ENCODE measurements at places on chromosomes 6 and 20.
A peak's percentile ranks its signal among the peaks of the same experiment; 100 is the strongest.

DNA sequence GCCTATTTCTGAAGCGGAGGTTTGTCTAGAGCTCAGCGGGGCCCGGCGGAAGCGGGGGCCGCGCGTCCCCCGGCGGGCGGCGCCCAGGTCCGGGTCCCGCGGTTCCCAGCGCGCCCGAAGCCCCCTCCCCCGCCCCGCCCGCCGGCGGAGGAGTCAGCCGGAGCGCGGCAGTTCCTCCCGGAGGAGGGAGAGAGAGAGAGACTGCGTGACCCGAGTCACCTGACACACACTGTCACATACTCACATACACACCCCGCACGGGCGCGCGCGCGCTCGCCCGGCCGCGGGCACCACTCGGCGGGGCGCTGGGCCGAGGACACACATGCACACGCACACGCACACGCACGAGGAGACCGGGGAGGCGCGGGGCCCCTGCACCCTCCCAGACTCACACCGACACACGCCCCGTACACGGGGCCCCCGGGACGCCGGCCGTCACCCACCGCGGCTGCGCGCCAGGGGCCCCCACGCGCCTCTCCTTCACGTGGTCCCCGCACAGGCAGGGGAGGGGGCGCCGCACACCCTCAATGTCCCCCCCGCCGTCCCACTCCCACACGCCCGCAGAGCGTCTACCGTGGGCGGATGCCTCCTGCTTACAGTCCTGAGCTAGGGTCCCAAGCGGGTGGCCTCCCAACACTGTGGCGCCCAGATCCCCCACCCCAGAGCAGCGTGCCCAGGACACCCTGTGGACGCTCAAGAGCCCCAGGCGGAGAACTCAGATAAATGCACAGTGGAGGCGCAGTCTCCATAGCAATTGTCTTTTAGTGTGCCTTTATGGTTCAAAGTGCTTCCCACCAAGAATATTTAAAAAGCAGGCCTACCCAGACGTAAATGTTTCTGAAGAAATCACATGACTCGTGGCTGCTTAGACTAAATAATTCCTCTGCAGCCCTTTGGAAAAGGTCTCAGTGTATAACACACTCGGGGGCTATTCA, at the start of gene RRAGD:
Gene RRAGD, minus strand, starts transcription at position 203 of the 935 bp plus-strand sequence. CDS start 280 bp downstream, outside the sequence.
- peak; percentile 50 for DNase-seq

DNA sequence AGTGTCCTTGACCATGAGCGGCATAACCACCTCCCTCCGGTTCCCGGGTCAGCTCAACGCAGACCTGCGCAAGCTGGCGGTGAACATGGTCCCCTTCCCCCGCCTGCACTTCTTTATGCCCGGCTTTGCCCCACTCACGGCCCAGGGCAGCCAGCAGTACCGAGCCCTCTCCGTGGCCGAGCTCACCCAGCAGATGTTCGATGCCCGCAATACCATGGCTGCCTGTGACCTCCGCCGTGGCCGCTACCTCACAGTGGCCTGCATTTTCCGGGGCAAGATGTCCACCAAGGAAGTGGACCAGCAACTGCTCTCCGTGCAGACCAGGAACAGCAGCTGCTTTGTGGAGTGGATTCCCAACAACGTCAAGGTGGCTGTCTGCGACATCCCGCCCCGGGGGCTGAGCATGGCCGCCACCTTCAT, 4.9 kb downstream of the TUBB1 start:
- DNase-seq, result no peak

- DNase-seq, result no peak
Measured at GRCh38 chr20:64229507-64230061, 26.0 kb upstream of the PCMTD2 start.

DNA sequence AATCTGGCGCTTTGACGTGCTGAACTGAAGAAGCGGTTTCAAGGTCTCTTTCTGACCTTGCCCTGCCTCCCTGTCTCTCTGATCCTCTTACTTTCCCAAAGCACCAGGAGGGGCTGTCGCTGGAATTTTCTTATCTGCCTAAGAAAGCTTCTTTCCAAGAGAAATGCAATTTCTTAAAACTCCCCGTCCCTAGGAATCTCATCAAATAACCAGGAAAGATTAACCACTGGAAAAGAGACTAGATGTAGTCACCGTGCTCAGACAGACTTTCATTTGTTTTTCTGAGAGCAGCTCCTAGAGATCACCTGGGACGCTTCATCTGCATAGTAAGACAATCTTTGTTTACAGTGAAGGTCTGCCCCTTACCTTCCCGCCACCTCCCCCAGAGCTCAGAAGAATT, 38.6 kb downstream of the PDYN start:
- no peak for DNase-seq

DNA sequence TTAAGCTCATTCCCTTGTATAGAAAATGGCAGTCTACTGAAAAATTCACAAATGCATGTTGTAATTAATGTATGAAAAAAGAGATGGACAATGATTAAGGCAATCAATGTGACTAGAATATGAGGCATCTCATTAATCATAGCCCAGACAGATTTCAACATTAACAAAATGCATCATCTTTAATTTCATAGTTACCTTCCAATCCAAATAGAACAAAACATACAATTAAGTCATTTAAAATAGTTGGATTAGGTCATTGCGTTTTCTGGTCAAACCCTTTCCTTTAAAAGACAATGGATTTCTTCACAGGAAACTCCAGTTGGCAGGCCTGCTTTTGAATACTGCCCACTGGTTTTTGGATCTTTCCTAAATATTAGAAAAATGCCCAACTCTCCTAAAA, 203.9 kb downstream of the HAO1 start:
- DNase-seq, result no peak

DNA sequence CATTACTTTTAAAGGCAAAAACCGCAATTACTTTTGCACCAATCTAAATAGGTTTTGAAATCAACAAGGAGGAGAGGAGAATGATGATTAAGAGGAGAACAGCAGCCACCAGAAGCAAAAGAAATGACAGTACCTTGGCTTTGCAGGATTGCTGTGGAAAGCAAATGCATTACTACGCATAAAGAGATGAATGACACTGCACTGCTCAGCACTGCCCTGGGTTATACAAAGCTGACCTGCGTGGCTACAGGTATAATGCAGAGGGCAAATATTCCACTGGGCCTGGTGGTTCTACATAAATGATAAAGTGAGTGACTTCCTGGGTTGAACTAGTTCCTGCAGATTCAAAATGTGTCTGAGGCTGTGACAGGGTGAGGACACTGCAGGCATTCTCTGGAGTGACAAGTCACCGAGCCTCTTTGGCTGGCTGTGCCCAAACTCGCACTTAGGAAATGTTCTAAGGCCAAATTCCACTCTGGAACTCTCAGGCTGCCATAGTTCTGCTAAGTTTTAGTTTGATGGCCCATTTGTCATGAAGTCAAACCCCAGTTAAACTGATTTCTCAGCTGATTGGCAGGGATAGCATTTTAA, 78.6 kb downstream of the INSM1 start:
- DNase-seq, result no peak

DNA sequence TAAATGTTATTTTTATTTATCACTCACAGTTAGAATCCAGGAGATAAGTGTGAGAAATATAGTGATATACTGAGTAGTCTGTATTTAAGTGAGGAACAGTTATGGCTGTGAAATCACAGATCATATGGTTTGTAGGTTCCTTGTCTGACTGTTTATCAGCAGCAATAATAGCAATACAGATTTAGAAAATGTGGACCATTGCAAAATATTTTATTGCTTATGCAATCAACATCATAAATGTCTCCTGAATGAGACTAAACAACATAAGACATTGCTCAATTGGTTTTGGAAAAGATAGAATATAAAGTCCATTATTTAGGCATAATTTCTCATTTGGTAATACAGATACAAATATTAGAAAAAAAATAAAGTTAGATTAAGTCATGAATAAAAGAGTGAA, 43.7 kb downstream of the CCDC170 start:
- no peak for DNase-seq

GRCh38 chr6:130211691-130212090, 11.1 kb downstream of the SAMD3 start:
- no peak for DNase-seq

- DNase-seq, result no peak
Measured at GRCh38 chr6:106731144-106731842, 101.9 kb downstream of the QRSL1 start.

DNA sequence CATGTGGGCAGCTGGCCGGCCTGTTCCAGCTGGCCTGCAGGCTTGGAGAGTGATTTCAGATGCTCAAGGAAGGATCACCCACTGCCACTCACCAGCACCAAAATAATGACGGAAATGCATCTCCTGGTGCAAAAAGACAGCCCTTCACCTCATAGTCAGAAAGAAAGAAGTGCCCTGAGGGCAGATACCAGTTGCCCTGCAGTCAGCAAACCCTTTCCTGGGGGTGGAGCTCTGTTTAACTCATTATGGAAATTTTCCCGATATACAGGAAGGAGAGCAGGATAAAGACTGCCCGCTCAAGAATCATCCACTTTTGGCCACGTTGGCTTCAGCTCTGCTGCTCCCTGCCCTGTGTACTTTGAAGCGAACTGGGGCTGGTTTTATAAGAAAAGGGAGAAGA, 127.9 kb downstream of the GRM4 start:
- DNase-seq, result no peak

- no peak for DNase-seq
Measured at GRCh38 chr20:21360705-21361104, 36.6 kb downstream of the NKX2-4 start.

- no peak for DNase-seq
Measured at GRCh38 chr6:32298632-32299336, 72.9 kb downstream of the TSBP1 start.

GRCh38 chr6:19896693-19897010, 59.5 kb downstream of the ID4 start:
- DNase-seq, result no peak

- peak; percentile 95 for DNase-seq
Measured at GRCh38 chr6:109978174-109979032, at the start of gene GPR6. Gene GPR6, plus strand, starts transcription at chr6:109978311. Its CDS starts 802 bp downstream, at chr6:109979113.

GRCh38 chr6:15244620-15245360, 1.1 kb upstream of the JARID2 start:
- DNase-seq, result peak; percentile 66

- DNase-seq, result no peak
Measured at GRCh38 chr6:25735261-25735660, 19.3 kb upstream of the SLC17A4 start.

GRCh38 chr6:25278261-25278913, 787 bp upstream of the CARMIL1 start:
- DNase-seq, result no peak

DNA sequence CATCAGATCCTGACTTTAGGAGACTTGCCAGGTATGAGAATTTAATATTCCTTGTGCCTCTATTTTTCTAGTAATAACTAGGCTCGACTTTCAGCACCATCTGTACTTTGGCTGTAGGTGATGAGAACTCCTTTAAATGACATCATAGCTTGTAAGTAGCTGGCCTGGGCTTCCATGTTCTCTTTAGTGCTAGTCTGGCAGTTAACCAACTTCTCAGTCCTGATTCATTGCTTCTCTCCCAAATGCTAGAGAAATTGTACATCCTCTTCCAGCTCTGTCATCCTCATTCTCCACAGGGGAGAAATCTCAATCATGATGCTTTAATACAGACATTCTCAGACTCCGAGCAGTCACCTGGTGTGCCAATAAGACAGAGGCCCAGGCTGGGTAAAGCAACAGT, 143.5 kb upstream of the MOCS1 start:
- DNase-seq, result no peak

GRCh38 chr6:161446949-161447348, 173.1 kb upstream of the AGPAT4 start:
- no peak for DNase-seq

DNA sequence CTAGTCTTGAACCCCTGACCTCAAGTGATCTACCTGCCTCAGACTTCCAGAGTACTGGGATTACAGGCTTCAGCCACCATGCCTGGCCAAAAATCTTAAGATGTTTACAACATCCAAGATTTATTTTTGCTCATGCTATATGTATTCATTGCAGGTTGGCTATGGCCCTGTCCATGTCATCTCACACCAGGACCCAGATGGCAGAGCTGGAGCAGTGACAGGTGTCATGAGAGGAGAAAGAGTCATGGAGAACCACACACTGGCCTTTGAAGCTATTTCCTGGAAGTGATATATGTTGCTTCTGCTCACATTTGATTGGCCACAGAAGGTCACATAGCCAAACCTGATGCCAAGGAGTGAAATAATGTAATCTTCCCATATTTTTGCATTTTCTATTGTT, 13.8 kb upstream of the DDR1 start:
- no peak for DNase-seq

DNA sequence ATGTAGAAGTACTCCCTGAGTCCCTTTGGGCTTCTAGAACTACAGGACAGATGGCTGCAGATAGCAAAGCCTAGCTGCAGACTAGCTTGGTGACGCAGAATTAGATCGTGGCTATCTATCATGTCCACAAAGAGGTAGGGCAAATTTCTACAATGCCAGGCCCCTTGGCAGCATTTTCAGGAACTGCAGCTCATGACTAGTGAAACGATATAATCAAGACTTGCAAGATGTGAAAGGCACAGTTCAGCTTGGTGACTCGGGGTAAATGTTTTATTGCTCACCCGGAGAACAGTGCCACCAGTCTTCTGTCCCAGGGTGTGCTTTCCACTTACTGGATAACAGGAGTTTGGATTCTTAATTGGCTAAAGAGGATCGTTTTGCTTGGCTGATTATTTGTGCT, 108.7 kb upstream of the LY86 start:
- DNase-seq, result no peak

GRCh38 chr6:16998461-16998860, 103.4 kb upstream of the STMND1 start:
- DNase-seq, result no peak

DNA sequence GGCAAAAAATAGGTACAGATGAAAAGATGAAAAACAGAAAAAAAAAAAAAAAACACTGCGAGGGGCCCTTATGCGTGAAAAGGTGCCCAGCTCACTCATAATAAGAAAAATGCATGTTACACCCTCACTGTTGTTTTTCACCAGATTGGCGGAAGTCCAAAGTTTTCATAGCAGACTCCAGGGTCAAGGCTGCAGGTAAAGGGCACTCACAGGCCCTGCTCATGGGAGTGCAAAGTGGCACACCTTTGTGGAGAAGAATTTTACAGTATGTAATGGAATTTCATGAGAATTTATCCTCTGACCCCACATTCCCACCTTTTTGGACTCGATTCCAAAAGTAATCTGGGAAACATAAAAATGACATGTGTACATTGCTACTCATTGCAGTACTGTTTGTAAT, 108.2 kb downstream of the CDKAL1 start:
- no peak for DNase-seq

DNA sequence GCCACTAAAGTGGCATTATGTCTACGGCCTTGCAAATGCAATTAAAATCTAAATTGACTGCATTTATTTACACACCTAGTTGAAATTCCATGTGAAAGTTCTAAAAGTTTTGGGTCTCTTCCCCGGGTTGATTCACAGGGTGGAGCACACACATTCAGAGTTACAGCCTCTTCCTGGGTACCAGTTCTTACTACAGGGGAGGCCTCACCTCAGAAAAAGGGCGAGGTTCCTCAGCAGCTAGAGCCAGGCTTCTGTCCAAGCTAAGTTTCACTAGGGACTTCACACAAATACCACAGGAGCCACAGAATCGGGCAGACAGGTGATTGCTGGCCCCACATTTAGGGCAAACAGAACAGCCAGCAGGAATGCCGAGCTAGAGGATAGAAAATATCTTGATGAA, 52.7 kb downstream of the DZANK1 start:
- no peak for DNase-seq

GRCh38 chr6:167491438-167492099, 166.7 kb downstream of the TTLL2 start:
- no peak for DNase-seq

Data from WTC11 (cell line).